Large intestine (tissue), 12 donors: ENCODE measurements at places on chromosomes 2 and 18.

GRCh38 chr18:56139792-56140254, 498.6 kb downstream of the TXNL1 start:
- no peak for DNase-seq

- DNase-seq: no peak
Observed at GRCh38 chr2:123500346-123500745, 524.7 kb upstream of the CNTNAP5 start.

DNA sequence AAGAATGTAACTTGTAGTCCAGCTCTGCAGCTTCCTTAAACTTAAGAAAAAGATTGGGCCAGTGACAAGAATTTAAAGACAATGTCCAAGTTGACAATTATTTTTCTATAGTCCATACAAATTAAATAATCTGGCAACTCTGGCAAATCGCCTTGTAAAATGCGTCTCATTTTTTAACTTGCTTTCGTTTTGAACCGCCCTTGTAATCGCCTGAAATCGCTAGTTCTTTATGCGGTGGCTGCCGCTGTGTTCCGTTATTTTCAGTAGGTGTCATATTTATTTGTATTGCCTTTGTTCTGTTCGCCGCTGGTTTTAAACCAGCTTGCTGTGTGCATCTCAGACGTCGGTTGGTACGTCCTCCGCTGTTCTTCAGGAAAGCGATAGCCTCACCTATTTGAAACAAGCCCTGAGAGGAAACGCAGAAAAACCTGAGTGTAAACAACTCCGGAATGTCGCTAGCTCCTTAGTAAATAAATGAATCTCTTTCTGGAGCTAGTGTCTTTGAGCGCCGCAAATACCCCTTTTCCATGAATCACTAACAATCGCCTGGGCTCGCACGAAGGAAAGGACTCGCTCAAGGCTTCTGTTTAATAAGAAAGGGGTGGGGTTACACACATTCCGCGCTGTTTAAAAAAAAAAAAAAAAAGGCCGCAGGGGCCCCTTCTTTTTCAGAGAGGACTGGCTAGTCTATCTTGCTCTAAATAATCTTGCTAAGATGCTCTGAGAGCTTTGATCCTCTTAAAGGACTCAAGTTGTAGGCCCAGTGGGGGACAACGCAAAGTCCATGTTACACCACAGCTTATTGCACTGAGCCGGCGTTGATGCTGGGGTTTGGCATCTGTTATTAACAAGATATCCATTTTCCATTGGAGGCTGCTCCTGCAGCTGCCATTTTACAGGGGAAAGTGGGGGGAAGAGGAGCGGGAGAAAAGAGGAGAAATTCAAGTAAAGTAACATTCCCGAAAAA, 3.0 kb downstream of the HOXD8 start:
- no peak for DNase-seq

DNA sequence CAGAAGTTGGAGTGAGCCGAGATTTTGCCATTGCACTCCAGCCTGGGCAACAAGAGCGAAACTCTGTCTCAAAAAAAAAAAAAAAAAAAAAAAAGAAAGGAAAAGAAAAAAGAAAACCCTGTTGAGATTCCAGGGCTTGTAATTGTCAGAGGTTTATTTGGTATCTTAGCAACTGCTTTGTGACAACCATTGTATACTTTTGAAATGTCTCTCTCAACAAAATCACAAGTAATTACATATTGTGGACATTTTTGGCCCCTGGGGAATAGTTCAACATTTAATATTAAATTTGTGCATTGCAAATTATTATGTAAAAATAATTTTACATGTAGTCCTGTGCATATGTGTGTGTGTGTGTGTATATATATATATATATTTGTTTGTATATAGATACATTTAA, 270.8 kb downstream of the GALNT13 start:
- DNase-seq: no peak

GRCh38 chr2:184004289-184004947, 593.9 kb upstream of the ZNF804A start:
- no peak for DNase-seq

GRCh38 chr18:58354051-58354450, 274.8 kb downstream of the ALPK2 start:
- DNase-seq: no peak

- no peak for DNase-seq
Observed at GRCh38 chr2:18435426-18436037, 124.9 kb downstream of the RDH14 start.

- no peak for DNase-seq
Observed at GRCh38 chr2:65799141-65799854, 366.9 kb upstream of the SPRED2 start.

GRCh38 chr2:205776139-205776538, 93.8 kb downstream of the NRP2 start:
- no peak for DNase-seq

DNA sequence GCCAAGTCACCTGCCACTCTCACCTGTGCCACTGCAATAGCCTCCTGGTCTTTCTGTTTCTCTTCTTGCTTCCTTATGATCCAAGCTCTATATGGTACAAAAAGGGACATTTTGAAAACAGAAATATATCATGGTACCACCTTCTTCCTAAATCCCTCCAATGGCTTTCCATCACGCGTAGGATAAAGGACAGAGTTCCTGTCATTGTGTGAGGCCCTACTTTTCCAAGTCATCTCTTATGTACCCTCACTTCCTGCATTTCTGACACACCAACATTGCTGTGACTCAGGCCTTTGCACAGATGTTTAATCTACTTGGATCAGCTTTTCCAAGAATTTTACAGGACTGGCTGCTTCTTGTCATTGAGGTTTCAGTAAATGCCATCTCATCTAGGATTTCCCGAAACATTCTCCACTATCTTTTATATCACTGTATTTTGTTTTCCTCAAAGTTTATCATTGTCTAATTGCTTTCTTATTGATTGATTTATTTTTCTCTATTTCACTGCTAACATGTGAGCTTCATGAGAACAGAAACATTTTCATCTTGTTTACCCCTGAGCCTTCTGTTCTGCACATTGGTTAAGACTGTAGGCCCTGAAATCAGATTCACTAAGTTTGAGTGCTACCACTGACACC, 426.1 kb upstream of the FANCL start:
- no peak for DNase-seq

DNA sequence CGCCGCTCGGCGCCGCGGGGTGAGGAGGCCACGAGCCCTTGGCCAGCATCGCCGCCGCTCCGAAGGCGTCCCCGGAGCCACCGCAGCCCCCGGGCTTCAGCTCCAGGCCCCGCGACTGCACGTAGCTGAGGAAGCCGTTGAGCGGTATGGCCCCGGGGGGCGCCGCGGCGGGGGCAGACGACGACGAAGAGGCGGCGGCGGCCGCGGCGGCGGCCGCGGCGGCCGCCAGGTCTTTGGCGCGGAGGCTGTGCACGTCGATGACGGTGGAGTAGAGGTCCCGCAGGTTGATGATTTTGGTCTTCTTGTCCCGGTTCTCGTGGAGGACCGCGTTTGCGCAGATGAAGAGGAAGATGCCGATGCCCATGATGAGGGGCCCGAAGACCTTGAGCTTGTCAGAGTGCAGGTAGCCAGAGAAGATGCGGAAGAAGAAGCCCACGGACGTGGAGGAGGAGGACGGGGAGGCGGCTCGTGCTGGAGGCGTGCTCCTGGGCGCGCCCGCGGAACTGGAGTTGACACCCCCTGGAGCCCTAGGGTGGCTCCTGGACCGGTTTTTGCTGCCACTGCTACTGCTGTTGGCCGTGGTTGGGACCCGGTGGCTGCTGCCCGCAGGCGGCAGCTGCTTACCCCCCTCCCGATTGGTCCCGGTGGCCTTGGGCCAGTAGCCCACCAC, 4.0 kb downstream of the TMEM200C start:
- DNase-seq: no peak

DNA sequence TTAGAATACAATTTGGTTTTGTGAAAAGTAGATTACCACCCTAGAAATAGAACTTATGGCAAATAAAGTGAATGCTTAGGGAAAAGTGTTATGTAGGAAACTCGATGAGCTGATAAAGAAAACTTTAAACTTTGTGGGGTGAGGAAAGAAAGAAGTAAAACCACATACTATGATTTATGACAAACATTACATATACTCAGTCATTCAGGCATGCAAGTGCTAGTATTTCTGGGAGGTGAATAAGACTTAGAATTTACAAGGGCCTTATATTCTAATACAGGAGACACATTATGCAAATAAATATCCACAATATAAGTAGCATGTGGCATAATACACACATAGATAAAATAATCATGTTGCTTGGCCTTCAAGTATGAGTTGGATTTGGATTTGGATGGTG, 618.1 kb downstream of the XIRP2 start:
- DNase-seq: no peak

- no peak for DNase-seq
Observed at GRCh38 chr2:233209533-233210171, 41.8 kb upstream of the ATG16L1 start.

DNA sequence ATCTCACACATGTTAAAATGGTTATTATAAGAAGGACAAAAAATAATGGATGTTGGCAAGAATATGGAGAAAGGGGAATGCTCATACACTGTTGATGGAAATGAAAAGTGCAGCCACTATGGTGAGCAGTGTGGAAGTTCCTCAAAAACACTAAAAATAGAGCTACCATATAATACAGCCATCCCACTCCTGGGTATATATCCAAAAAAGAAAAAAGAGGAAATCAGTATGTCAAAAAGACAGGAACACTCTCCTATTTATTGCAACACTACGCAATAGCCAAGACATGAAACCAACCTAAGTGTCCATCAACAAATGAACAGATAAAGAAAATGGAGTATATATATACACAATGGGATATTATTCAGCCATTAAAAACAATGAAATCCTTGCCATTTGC, 642.6 kb downstream of the RNF144A start:
- DNase-seq: no peak

GRCh38 chr2:21501376-21502027, 377.7 kb downstream of the TDRD15 start:
- DNase-seq: no peak

DNA sequence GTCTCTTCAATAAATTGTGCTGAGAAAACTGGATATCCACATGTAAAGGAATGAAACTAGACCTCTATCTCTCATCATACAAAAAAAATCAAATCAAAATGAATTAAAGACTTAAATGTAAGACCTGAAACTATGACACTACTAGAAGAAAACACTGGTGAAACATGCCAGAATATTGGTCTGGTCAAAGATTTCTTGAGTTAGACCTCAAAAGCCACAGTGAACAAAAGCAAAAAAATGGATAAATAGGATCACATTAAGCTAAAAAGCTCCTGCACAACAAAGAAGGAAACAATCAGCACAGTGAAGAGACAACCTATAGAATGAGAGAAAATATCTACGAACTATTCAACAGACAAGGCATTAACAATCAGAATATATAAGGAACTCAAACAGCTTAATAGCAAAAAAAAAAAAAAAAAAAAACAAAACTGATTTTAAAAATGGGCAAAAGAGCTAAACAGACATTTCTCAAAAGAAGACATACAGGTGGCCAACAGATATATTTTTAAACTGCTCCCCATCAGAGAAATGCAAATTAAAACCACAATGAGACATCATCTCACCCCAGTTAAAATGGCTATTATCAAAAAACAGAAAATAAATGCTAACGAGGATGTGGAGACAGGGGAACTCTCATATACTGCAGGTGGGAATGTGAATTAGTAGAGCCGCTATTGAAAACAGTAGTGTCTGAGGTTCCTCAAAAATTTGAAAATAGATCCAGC, 66.3 kb downstream of the NCKAP1 start:
- no peak for DNase-seq
